ENCODE measurements at places on chromosomes 4 and X.

GRCh38 chr4:146193628-146194027 lies 18.1 kb downstream of the LSM6 start:
- DNase-seq: no peak

GRCh38 chr4:115374621-115375020 lies 261.2 kb upstream of the NDST4 start:
- DNase-seq: no peak

DNA sequence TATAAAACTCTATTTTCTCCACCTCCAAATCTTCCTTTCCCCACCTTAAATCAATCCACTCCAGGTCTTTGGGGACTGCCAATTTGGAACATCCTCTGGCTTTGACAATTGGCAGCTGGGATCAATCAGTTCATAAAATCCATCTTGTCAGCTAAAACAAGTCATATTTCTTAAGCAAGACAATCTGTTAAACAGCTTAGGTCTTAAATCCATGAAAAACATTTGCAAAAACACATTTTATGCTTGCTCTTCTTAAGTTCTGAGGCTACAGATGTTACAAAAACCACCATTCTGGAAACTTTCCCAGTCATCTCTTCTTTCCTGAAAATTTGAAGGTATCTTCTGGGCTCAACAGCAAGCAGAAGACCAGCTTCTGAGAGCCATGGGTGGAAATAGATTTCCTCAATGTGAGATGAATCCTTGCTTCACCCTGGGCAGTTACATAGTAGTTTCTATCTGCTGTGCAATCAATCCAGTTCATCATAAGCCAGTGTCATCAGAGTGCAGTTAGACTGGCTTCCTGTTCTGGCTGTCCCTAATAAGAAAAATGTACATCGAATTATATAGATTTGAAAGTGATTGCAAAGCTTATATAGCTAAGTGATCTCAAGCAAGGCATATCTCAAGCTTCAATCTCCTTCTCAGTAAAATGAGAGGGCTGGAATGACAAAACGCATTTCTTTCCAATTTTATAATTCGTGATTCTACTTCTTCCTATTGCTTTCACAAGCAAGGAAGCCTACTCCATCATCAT lies 402.7 kb upstream of the INTU start:
- DNase-seq: no peak

DNA sequence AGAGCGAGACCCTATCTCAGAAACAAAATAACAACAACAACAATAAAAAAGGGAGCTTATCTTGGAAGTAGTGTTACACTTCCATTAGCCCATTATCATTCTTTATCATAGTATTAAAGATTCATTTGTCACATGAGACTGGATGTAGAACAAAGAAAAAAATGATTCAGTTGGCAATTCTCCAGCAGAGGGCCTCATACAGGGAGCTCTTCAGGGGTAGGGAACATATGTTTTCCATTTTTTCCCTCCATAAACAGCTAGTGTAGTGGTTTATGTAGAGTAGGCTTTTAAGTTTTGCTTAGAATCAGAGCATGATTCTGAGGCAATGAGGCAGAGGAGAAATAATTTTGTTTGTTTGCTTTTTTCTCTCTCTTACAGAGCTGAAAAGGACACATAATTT lies 5.8 kb downstream of the CPE start:
- DNase-seq: no peak

DNA sequence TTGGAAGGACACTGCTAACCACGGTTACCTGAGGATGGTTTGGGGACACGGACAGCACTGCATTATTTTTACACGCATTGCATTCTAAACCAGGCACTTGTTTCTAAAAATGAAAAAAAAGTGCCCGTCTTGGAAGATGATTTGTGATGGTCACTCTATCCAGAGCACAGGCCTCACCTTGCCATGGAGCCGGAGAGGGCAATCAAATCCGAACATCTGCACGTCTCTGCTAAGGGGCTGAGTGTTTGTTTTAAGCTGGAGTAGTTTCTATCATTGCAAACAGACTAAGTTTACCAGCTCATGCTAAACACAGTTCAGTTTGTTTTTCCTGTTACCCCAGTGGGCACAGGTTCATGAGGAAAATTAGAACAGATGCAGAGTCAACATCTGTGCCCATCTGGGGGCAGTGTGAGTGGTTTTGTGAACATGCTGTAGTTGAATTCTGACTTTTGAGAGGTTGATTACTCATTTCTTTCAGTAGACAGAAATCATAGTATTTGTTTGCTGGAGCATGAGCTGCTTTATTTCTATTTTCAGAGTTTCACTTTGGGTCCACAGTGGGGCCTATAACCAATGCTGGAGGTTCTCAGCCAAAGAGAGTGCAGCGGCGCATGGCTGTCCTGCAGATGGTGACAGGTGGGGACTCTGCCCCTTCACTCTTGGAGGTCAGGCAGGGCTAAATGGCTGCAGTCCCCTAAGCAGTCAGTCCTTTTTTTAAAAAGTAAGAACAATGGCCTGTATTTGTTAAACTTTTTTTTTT lies 65.4 kb upstream of the ENPP6 start:
- DNase-seq: no peak
